ENCODE measurements at places on chromosomes 2 and 18.
A peak's percentile ranks its signal among the peaks of the same experiment; 100 is the strongest.

DNA sequence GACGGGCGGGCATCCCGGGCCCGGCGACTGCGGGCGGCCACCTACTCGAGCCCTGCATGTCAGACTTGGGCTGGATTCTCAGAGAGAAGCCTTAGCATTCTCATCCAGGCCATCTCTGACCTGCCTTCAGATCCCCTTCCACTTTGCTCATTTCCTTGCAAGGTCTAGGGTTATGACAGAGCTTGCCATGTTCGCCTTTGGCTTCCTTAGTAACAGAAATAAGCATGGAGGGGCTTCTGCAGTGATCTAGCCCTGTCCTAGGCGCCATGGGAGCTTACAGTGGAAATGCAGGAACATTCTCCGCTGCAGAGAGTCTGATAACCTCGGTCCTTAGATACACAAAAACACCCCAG lies 632 bp upstream of the ACVR1 start:
- no peak for DNase-seq

- no peak for DNase-seq
Observed at GRCh38 chr2:63743982-63744966, 97.4 kb upstream of the UGP2 start.

DNA sequence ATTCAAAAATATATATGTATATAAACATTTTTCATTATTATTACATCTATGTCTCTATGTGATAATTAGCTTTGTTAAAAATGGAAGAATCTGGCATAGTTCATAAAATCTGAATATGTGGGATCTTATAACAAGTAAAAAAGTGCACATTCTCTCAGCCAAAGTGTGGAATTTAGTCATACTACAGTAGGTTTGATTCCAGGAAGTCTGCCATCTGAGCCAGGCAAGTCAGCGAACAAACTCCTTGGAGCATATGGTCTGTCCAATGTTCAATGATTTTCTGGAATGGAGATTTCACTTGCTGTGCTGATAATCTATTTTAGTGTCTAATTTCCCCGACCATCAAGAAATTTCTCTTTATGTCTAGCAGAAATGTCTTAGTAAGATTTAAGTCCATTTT lies 1033.2 kb upstream of the NXPH2 start:
- no peak for DNase-seq

- DNase-seq, result peak; percentile 80
Observed at GRCh38 chr2:25673300-25674076, at the start of gene DTNB. DTNB (minus strand) TSS chr2:25673577; CDS start chr2:25652660, 20,917 bp downstream.

GRCh38 chr2:160207804-160208654 lies 8.0 kb upstream of the ITGB6 start:
- no peak for DNase-seq

DNA sequence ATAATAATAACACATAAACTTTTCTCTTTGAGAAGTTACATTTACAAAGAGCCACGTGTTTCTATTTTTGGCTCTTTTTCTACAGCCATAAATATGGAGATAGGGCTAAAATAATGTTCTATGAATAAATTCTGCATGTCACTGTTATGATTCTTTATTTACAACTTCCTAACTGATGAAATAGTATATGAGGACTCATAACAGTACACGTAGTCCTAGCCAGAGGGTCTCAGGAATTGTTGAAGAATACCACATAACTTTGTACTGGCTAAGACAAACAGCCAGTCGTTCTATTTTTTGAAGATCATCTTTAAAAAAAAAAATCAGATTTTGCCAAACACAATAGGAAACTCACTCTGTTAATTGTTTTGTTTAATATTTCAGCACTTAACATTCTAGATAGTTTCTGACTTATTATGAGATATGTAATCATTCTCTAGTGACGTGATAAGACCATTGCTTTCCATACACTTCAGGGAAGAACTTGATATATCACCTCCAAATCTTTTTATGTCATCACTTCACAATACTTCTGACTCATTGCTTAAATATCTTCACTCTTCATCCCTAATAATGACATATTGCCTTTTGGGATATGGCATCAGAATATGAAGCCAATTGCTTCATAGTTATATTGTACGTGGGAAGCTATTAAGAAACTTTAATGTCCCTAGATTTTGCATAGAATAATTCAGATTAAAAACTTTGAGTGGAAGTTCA lies 256.1 kb downstream of the XIRP2 start:
- DNase-seq, result no peak

GRCh38 chr2:119160361-119160990 lies 1.9 kb upstream of the C1QL2 start:
- DNase-seq, result no peak

GRCh38 chr2:8316356-8316755 lies 365.5 kb upstream of the ID2 start:
- no peak for DNase-seq

- DNase-seq, result no peak
Observed at GRCh38 chr2:138718405-138718804, 61.8 kb downstream of the NXPH2 start.

DNA sequence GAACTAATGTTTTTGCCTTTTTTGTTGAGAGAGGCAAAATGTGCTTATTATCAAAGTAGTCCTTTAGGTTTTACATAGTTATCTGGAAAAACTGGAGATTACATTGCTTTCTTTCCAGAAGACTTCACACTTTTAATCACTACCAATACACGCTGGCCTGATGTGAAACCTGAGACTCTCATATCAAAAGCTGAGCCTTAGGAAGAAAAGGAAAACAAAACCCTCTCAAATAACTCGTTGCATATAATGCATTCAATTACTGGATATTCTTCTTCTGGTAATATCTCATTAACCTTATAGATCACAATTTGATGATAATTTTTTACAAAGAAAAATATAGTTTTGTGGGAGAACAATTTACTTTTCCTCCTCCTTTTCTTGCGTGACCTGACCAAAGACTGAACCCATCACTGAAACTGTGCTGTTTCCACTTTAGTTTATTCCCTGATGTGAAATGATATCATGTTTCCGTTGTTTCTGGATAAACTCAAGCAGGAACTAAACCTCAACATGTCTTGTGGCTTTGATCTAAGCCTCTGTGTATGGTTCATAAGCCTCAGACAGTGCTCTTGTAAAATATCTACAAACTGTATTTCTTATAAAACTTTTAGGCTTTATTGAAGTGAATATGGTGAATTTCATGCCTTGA lies 332.4 kb downstream of the GULP1 start:
- DNase-seq, result no peak

GRCh38 chr18:53935803-53936202 lies 288.7 kb downstream of the MBD2 start:
- no peak for DNase-seq

DNA sequence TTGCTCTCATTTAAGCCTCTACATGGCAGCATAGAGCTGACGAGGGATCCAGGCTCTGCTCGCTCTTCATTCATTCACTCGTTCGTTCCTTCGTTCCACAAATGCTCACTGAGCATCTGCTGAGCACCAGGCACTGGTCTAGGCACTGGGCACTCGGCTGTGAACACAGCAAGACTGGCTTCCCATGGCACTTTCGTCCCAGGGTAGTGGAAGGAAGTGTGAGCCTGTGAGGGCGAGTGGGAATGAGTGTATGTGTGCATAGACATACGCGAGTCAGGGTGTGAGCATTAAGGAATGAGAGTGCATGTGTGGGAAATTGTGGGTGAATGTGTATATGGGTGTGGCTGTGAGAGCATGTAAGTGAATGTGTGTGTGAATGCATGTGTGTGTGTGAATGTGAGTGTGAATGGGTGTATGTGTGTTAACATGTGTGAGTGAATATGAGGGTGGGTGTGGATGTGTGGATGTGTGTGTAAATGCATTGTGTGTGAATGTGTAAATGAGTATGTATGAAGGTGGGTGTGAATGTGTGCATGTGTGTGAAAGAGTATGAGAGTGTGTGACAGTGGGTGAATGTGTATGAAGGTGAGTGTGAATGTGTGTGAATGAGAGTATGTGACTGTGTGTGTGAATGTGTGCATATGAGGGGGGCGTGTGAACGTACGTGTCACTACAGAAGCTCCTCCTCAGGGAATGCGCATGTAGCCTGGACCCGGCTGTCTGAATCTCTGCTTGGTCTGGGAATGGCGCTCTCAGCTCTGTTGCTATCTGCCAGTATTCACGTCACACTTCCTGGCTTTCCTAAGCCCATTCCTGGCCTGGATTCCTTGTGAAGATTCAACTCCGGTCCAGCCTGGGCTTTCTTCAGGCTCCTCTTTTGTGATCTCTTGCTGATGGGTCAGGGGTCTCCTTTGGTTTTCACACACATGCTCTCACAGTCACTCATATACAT lies 28.8 kb downstream of the SNORC start:
- no peak for DNase-seq

DNA sequence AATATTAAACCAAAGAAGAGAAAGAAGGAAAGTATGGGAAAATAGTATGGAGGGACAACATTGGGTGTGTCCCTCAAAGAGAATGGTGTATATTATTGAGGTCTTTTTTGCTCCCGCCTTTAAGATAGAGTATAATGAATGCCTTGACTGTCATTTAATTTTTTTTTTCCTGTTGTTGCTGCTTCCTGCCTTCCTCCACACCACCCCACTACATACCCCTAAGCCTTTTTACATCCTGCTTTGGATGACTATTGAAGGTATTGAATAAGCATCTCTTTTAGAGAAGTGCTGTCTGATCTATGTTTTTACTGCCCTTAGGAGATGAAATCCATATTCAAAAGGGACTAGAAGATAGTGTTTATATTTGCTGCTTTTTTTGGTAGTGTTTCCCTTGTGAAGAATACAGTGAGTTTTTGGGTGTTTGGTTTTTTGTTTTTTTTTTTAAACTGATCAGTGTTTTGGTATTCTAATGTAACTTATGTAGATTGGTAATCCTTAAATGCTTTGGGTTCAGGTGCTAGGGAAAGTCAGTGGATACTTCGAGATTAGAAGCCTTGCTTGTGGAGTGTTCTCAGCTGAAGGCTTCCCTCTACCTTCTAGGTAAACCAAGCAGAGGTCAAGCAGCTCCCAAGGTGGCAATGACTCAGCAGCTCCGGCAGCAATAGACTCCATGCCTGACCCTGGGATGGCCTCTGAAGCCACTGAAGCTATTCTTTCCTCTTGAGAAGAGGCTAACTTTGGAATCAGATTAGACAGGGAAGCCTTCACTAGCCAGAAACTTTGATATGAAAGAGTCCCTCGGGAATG lies 5.0 kb downstream of the FZD7 start:
- DNase-seq, result no peak

- no peak for DNase-seq
Observed at GRCh38 chr2:233915128-233915527, 2.0 kb upstream of the TRPM8 start.

GRCh38 chr2:114864901-114865300 lies 422.5 kb downstream of the DPP10 start:
- DNase-seq, result no peak

DNA sequence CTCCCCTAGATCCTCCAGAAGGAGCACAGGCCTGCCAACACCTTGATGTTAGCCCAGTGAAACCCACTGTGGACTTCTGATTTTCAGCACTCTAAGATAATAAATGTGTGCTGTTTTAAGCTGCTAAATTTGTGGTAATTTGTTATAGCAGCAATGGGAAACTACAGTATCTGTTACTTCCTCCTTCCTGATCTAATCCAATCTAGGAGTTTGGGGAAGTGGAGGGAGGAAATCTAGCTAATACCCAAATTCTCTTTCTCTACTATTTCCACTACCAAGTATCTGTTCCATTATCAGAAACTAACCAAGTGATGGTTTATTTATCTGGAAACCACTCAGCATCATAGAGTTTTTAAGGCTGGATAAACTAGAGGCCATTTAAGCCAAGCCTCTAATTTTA lies 64.9 kb downstream of the AFF3 start:
- no peak for DNase-seq

DNA sequence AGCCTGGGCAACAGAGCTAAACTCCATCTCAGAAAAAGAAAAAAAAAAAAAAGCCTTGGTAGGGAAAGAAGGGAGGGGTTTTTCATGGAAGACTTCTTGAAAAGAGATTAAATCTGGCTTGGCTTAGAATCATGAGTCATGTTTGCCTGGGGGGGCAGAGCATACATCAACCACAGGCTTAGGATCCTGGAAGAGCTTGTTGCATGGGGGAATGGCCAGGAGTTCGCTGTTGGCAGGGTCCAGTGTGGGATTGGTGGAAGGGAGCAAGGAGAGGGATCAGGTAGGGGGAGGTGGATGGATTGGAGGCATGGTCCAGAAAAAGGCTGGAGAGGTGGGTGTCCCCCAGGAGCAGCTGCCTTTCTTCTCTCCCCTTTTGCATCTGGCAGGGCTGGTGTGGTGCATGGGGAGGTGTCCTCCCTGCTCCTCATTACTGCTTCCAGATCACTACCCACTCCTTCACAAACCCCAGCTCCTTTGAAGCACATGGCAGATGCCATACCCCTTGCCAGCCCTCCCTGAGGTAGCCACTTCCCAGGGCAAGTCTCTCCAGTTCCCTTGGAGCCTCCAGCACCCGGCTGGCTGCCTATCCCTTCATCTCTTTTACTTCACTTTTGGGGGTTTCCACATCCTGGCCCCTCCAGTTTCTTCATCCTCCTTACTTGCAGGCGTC lies 2.5 kb downstream of the ARMC9 start:
- no peak for DNase-seq

Data from NCI-H774 (cell line).